CD4-positive, alpha-beta T cell treated with Interleukin-6 at 100 ng/mL for 8 hours (primary cell): ENCODE measurements at places on chromosomes 4 and X.

DNA sequence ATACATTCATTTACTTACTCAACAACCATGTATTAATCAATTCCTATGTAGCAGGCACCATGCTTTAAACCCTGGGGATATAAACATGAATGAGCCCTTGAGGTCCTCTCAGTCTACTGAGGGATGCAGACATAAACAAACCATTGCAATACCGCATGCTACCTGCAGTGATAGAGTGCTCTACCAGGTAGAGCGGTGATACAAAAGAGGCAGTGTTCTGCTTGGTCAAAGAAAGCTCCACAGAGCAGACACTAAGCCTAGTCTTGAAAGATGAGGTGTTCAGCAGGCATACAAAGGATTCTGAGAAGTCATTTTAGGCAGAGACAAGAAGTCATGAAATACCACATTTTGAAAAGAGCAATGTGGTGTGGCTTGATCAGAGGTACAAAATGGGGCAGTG is 26.9 kb upstream of the AMOT start:
- no peak for DNase-seq

DNA sequence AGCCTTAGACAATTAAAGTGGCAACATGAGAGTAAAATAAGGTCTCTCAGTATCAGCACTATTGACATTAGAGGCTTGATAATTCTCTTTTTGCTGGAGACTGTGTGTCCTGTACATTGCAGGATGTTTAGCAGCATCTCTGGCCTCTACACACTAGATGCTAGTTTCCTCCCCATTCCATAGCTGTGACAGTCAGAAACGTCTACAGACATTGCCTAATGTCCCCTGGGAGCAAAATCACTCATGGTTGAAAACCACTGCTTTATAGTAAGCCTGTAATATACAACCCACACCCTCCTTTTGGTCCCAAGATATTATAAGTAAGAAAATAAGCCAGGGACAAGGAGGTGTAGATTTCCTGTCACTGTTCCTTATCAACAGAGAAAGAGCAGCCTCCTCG is 166.0 kb downstream of the FRMPD4 start:
- DNase-seq, result no peak

- DNase-seq, result no peak
These were observed 28.3 kb downstream of the MMRN1 start for GRCh38 chr4:89922848-89923416.

GRCh38 chr4:70463335-70463734 is 8.7 kb upstream of the MUC7 start:
- no peak for DNase-seq

GRCh38 chr4:164212714-164213113 is 541.2 kb upstream of the SMIM31 start:
- no peak for DNase-seq

- no peak for DNase-seq
These were observed 386.0 kb upstream of the FAT1 start for GRCh38 chr4:187109636-187110035.

GRCh38 chrX:31656013-31656412 is 584.2 kb upstream of the FTHL17 start:
- no peak for DNase-seq

DNA sequence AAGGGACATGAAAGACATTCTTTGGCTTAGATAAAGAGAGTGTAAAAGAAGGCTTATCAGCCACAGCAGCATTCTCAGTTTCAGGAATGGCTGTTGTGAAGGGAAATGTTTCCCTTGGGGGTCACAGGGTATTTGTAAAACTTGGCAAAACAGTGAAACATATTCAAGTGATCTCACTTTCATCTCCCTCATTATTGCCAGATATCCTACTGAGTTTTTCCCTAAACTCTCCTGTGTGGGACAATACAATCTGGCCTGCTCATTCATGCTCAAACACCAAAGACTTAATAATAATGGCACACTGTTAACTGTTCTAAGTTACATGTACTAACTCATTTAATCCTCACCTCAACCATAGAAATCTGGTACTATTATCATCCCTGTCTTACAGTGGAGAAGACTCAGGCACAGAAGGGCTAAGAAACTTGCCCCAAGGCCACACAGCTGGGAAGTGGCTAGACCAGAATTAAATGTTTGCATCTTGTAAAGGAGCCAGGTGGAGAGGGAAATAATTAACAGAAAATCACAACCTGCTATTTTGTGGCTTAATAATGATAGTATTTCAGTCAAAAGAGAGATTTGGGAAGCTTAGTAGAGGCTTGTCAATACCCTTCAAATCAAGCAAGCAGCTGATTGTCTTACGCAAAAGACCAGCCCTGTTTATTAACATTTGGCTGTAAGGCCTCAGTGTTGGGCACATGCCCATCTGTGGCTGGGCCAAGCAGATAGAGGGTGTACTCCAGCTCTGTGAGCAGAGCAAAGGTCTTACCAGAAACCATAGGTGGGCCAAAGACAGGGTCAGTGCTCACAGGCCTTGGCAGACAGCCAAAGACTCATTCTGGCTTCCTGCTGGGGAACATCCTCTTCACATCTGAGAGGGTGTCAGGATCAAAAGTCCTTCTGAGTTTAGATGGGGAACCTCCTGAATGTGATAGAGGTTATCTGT is 17.3 kb downstream of the SMPX start:
- DNase-seq, result no peak

- DNase-seq, result no peak
These were observed 157.1 kb upstream of the FTHL17 start for GRCh38 chrX:31228909-31229308.

DNA sequence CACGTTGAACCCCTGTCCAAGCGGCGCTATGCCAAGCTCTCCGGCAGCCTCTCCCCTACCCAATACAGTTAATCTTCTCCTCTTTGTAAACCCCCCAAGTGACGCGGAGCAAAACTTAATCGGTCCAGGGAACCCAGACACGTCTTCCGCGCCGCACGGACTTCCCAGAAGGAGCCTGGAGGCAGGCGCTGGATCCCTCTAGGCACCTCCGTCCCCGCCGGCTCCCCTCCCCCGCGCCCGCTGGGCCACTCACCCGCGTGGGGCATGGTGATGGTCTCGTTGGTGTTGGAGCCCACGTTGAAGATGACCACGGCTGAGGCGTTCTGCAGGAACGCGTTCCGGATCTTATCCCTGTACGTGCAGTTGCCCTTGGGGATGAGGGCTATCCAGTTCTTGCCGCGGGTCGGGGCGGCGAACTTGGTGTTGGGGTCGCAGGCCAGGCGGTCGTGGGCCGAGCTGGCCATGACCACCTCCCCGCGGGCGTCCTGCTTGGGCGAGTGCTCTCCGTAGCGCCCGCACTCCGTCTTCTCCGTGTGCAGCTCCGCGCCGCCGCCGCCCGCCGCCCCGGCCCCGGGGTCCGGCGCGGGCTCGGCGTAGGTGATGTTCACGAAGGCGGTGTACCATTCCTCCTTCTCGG is 1.1 kb downstream of the RNF150 start:
- no peak for DNase-seq

GRCh38 chr4:102604222-102604940 is 103.2 kb downstream of the NFKB1 start:
- DNase-seq, result no peak

- no peak for DNase-seq
These were observed 12.3 kb upstream of the GRIA3 start for GRCh38 chrX:123171781-123172180.

DNA sequence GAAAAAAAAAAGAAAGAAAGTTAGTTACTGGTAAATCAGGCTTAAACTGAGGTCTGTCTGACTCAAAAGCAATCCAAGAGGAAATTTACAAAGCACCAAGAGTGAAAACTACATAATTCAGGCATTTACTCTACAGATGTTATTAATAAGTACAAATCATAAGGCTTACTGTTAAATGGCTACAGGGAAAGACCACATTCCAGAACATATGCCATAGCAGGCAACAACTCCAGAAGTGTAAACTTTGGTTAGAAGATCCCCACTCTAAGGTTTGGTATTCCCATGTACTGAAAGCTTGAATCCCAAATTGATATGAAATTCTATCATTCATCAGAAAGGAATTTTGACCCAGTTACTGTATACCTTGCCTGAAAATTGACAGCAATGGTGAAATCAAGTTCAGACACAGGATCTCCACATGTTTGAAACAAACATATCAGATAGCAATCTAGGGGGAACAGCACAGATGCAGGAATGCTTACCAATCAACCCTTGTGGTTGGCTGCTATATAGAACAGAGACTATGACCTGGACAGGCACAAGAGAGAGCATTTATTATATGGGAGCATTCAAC is 6.6 kb downstream of the USP26 start:
- no peak for DNase-seq

- no peak for DNase-seq
These were observed 156.8 kb upstream of the LEF1 start for GRCh38 chr4:108325561-108325960.

- DNase-seq, result no peak
These were observed 66.6 kb downstream of the ING2 start for GRCh38 chr4:183571350-183571941.

- no peak for DNase-seq
These were observed 1.9 kb upstream of the DCK start for GRCh38 chr4:70991596-70991995.

- DNase-seq, result no peak
These were observed 71.0 kb upstream of the BMP2K start for GRCh38 chr4:78704981-78705683.

DNA sequence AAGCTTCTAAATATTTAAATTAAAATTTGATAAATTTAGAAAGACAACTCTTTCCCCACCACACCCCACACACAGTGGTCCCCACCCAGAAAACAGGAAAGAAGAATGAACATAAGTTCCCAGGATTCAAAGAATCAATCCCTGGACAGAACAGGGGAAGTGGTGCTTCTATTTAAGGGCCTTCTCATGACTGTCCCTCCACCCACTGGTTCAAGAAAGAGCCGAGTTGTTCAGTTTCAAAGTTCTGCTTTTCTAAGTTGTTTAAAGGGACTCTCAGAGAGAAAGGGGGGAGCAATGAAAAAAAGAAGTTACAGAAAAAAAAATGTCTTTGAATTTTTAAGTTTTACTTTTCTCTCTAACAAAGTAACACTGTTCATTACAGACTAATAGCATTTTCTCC is 195.8 kb downstream of the PDGFC start:
- DNase-seq, result no peak

DNA sequence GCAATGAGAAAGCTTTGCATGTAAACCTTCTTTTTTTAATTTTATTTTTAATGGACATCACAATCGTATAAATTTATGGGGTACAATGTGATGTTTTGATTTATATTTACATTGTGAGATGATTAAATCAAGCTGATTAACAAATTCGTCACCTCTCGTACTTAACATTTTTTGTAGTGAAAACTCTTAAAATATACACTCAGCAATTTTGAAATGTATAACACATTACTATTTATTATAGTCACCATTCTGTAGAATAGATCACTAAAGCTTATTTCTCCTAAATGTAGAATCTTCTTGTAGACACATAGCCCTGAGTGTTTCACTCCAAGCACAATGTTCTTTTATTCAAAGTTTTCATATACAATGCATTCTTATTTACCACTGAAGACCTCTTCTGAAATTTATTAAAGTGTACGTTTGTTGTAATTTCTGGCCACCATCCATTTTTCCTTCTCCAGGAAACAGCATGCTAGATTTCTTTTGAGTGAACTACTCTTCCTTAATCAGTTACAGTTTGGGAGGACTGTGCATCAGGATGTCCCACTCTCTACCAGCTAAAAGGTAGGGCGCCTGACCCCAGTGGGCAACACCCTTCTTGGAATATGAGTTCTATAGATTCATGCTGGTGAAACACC is 4.4 kb upstream of the RBBP7 start:
- no peak for DNase-seq
